HuH-7.5 (cell line): ENCODE measurements at places on chromosomes 12 and 14.

DNA sequence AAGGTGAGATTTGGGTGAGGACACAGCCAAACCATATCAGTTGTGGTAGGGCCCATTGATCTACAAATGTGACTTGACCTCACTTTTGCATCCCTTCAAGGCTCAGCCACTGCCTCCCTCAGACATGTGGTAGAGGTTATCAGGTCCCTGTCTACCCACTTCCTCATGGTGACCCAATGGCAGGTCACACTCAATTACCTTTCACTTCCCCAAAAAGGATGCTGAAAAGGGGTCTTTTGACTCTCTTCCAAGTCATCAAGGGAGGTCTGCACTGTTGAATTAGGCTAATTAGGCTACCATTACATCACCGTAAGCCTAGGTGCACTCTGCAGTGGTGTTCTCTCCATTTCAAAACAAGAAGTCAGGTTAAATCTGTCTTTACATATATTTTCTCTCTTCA, 22.6 kb upstream of the DRAM1 start:
- no peak for DNase-seq

DNA sequence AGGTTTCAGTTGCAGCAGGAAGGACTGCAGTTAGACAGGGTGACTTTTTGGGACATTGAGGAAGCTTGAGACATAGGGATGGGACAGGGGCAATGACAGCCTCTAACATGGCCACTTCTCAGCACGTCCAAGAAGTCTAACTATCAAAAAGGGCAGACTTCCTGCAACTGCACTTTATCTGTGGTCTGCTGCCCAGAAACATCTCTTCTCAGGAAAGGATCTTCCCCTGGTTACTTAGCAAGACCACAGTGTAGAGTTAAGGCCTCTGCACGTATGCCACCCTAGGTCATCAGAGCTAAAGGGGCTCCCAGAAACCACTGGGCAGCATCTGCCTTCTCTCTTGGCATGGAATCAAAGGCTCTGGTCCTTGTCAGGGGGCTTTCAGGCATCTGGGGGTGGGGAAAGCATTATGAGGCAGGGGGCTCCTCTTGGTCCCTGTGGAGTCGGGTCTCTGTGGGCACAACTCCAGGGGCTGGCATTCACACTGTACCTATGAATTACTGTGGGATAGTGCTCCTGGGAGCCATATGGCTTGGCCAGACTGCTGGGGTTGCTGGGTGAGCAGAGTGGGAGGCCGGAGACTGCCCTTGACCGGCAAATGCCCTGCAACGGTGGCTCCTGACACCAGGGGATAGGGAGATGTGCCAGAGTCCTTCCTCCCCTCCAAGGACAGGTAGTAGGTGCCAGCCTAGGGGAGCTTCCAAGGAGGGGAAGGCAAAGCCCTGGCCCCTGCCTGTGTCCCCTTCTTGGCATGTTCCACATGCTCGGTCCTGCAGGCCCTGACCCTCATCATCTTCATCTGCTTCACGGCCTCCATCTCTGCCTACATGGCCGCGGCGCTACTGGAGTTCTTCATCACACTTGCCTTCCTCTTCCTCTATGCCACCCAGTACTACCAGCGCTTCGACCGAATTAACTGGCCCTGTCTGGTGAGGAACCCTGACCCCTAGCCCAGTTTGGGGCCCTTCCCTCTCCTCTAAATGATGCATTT, 1.0 kb downstream of the CMTM5 start:
- no peak for DNase-seq

- no peak for DNase-seq
These were observed 107.3 kb downstream of the ZFP36L1 start for GRCh38 chr14:68685419-68686204.

- no peak for DNase-seq
These were observed 156.8 kb downstream of the PHETA1 start for GRCh38 chr12:111211910-111212757.

DNA sequence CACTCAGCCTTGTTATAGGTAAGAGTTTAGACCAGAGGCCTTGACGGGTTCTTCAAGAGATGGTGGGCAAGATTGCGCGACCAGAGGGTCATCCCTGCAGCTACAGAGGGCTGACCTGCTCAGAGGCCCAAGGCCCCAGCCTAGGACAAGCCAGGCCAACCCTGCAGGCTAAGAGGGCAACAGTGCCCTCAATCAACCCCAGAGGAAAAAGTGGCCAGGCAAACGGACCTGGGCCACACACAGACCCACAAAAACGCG, 1.3 kb downstream of the SSH1 start:
- DNase-seq, result no peak

GRCh38 chr12:47864646-47865235, 40.1 kb downstream of the VDR start:
- no peak for DNase-seq

DNA sequence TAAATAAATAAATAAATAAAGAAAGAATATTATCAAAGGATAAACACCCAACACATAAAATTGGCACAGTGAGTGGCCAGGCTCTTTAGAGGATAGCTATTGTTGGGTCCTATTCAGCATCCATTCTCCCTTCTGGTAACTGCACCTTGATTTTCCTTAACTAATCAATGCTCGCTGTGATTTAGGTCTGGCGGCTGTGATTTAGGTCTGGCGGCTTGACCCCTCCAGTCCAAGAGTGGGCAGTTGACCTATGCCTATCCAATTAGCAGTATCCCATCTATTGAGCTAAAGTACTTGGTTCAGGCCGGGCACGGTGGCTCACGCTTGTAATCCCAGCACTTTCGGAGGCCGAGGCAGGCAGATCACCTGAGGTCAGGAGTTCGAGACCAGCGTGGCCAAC, 9.7 kb upstream of the SLC15A4 start:
- DNase-seq, result no peak

DNA sequence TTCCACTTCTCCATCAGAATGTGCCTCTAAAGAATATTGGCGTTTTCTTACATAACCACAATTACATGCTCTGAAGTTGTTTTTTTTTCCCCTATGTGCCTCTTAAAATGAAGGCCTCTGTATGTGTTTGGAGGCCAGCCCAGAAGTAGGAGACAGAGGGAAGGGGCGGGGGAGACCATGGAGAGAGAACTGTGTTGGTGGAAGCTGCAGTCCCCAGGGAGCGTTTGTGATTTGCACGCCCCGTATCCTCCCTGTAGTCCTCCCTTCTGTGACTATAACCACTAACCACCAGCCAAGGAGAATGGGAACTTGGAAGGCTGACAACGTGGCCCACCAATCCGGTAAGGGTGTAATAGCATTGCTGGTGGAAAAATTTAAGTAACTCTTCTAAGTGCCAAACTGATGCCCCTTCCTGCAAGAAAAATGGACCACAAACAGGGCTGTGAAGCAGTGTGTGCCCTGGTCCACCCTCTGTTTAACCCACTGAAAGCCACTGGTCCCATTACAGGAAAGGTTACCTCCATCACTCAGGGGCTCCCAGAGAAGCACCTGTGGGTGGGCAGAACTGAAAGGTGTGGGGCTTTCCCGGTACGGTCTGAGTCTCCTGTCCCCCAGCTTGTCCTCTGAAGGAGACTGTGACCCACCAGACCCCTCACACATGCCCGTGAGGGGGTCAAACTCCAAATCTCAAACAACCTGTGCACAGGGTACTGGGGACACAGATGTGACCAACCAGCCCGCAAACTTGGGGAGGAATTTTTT, 36.8 kb downstream of the CCDC88C start:
- no peak for DNase-seq

GRCh38 chr14:78586681-78587080, 416.5 kb downstream of the NRXN3 start:
- DNase-seq, result no peak

DNA sequence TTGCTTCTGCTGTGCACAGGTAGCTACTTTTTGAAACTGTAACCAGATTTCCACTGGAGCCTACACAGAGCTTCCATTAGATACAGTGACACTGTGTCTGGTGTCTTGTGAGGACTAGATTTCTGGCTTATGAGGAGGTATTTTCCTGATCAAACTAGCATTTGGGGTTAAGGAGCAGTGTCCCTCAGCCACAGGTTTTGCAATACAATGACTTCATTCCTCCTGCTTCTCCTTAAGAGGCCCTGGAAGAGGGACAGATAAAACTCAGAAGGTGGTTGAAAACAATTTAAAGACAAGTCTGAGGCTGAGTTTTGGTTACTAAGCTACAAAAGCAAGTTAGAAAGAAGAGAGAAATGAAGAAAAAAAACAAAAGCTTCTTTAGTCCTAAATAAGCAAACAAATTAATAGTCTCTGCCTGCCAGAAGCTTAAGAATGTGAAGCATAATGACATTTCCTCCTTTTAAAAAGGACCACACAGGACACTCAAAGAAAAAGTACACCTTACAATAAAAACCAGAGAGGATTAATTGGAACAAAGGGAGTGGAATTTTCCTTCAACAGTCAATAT, 53.0 kb downstream of the PKP2 start:
- no peak for DNase-seq

DNA sequence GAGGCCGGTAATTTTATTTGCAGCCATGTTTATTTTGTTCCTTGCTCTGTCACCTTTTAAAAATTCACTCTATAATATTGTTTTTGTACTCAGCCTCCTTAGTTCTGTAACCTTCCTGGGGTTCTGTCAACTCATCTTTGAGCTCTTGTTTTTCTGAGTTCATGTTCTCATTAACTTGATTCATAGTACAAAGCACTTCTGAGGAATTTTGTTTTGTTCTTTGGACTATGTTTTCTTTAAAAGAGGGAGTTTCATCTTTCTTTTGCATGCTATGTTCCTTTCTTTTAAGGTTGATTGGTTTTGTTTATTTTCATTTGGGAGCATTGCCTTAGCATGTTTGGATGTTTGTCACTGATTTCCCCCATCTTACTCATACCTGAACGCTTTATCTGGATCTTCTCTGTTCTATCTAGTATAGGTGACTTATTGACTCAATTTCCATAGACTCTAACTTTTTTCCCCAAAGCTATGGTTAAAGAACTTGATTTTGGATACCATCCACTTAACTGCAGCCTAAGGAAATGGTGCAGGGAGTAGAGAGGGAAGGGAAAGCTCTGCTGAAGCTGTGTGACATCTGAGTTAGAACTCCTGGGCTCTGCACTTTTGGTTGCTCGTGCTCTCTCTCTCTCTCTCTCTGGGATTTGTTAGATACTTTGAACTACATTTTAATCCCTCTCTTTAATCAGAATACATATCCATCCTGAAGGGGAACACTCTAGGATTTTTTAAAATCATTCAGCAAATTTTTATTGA, 268.5 kb downstream of the PAWR start:
- no peak for DNase-seq
